MCF 10A (cell line): ENCODE measurements at places on chromosomes 6 and 20. TPM values are rescaled to one million over a fixed set of nuclear protein-coding genes. Genes with fewer than 3 reads are reported as not detected.
A peak's percentile ranks its signal among the peaks of the same experiment; 100 is the strongest.

DNA sequence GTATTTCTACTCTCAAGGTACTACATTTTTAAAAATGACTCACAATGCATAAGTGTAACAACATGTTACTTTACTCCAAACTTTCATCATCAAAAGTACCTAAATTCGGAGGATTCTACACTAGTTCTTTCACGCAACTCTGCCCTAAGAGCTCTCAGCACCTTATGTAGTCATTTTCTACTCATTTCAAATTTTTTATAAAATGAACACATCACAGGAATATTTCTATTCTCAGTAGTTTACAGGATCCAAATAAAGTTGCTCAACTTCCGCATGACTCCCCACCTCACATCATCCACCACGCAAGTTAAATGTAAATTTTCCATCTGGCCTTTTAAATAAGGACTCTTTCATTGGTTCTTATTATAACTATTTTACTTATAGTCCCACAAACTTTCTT is 344.9 kb upstream of the MANEA start:
- no peak for DNase-seq

DNA sequence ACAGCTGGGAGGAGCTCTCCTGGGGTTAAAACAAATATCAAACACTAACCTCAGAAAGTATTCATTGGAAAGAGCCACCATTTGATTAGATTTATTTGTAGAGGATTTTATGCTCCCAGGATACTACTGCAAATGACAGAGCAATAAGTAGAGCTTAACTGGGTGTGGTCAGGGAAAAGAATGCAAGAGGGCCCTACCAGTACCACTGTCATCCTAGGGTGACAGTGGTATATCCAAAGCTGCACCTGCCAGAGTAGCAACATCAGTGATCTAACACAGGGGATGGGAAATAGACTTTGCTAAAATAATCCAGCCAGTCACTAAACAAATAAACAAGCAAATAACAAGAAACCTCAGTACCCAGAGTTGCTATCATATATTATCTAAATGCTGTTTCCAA is 29.7 kb downstream of the ERGIC3 start:
- no peak for DNase-seq

MYLK4 gene
- total RNA-seq: 0.93 and 1.1 TPM in 2 replicates

- no peak for DNase-seq
These were observed 1.2 kb downstream of the IBTK start for GRCh38 chr6:82246370-82246769.

DNA sequence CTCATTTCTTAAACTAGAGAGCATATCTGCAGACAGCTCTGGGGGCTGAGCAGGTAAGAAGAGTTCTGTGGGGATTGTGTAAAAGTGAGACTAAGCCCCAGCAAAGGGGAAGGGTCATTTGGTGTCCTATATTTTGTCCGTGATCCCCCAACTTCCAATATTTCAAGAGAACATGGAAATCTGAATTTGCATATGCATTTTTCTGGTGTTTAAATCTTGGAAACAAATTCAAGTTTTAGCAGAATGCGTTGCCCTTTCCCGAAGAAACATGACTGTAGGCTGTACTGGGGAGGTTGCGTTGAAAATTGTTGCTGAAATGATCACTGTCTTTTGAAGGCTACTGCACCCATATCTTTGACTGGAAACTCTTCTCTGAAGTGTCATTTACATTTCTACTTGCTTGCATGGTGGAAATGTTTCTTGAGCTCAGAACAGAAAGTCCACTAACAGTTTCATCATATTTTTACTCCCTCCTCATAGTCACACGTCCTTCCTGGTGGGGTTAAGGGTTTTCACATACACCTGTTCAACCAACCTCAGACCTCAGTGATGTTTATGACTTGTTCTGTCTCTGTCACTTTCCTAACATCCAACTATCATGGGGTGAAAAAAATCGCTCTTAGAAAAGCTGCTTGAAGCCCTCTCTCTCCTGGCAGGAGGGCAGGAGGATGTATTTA is 140.3 kb downstream of the BCAS1 start:
- no peak for DNase-seq

FAM83B gene
- 22.3 and 25.4 TPM in 2 replicates for total RNA-seq

DNA sequence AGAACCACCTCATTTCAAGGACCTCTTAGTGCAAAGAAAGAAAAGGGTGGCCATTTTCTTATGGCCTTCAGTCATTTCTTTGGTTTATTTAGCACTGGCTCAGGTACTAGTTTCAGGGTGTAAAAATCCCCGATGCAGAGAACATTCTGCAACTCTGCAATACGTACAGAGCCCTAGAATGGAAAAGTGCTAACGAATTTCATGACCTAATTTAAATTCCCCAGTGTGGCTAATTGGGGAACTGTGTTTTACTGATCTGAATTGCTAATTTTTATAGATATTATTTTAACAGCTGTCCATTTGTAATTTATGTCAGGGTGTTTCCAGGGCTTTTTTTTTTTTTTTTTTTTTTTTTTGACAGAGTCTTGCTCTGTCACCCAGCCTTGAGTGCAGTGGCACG is 160.7 kb downstream of the UST start:
- DNase-seq: no peak

DNA sequence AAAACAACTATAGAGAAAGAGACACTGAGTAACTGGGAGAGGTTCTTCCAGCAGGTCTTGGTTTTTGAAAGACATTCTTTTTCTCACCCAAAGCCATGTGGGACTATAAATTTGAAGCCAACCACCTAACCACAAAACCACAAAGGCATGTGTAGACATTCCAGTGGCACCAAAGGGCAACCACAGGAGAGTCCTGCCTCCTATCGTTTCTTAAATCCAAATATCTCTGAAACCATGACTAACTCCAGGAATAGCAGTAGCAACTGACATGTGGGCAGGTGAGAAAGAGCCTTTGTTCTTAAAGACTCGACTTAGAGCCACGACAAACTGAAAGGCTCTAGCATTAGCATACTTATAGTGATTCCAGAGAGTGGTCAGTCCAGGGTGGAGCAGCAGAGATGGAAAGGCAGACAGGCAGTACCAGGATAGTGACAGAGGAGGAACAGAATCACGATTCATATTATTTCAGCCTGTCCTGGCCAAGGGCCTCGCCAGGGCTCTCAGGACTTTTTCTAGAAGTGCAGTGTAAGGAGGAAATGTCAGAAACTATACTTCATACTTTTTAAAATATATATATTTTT is 9.4 kb upstream of the COL9A1 start:
- peak; percentile 90 for DNase-seq

- DNase-seq: no peak
These were observed 18.1 kb downstream of the ADGRB3 start for GRCh38 chr6:68653074-68653705.

DNA sequence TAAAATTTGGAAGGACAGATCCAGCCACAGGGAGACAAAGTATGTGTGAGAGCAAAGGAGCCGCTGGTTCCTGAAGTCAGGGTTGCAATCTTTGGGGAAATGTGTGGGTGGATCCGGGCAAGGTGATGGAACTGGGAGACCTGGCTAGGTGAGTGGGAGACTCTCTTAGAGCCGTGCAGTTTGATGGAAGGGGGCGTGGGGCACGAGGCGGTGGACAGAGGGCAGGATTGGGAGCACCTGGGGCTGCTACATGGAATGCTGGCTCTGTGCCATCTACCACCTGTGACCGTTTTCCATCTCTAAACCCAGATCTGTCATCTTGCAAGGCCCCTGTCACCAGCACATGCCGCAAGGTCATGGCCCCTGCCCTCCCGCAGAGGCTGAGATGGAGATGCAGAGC is 268.4 kb downstream of the SMOC2 start:
- no peak for DNase-seq
